ENCODE measurements at places on chromosomes 5 and 9. TPM values are rescaled to one million over a fixed set of nuclear protein-coding genes. Genes with fewer than 3 reads are reported as not detected.

- peaks cover 10% of the 10 kb centered on the region for H3K27me3 ChIP-seq
- H3K4me3 ChIP-seq: peak overlapping the region; percentile 47
- H3K36me3 ChIP-seq: no peaks in the 10 kb centered on the region
Measured at GRCh38 chr5:157671592-157672330, 428 bp downstream of the C5orf52 start.

- DNase-seq: peak; percentile 67
- no peak overlapping the region for H3K27ac ChIP-seq
- H3K27me3 ChIP-seq: no peaks in the 10 kb centered on the region
- peaks cover 18% of the 10 kb centered on the region for H3K4me1 ChIP-seq
Measured at GRCh38 chr5:21573416-21574314, 1279.5 kb downstream of the CDH12 start.

DNA sequence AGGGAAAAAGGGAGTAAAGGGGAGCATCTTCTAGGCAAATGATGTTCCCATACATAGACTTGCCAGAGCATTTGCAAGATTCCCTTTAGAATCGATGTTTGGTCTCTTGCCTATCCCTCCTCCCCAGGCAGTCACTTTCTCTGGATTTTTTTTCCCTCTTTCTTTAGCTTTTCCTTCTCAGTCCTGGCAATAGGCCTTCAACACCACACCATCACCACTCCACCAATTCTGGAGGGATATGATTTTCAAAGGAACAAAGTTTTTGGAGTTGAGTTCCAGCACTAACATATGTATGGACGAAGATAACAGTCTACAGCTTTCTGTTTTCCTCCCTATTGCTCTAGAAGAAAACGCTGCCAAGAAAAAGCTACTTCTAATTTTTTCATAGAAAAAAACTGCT, 377.4 kb downstream of the PDE4D start:
- H3K27me3 ChIP-seq: no peaks in the 10 kb centered on the region
- no peaks in the 10 kb centered on the region for H3K36me3 ChIP-seq
- no peaks in the 10 kb centered on the region for H3K4me1 ChIP-seq

GRCh38 chr9:14165376-14166035, 148.4 kb downstream of the NFIB start:
- no peaks in the 10 kb centered on the region for H3K27me3 ChIP-seq
- H3K27ac ChIP-seq: no peak overlapping the region
- no peak for DNase-seq
- no peaks in the 10 kb centered on the region for H3K4me1 ChIP-seq
- H3K36me3 ChIP-seq: no peaks in the 10 kb centered on the region

- no peaks in the 10 kb centered on the region for H3K36me3 ChIP-seq
- no peak overlapping the region for H3K27ac ChIP-seq
- peaks cover 7% of the 10 kb centered on the region for H3K4me1 ChIP-seq
- H3K27me3 ChIP-seq: no peaks in the 10 kb centered on the region
- DNase-seq: no peak
- no peak overlapping the region for H3K4me3 ChIP-seq
Measured at GRCh38 chr5:175825893-175826292, 45.5 kb upstream of the CPLX2 start.

Gene SPRY4
- total RNA-seq: 35.6 TPM

Gene SIT1
- not detected for total RNA-seq

Gene ANKRD20A1
- not detected for total RNA-seq
